Activated CD4-positive, alpha-beta T cell treated with anti-CD3 and anti-CD28 coated beads, Interleukin-2, Interleukin-4, amounts not matched to agents 100 ng/mL and 50 ng/mL, durations not matched to agents 16 hours and 8 hours (primary cell): ENCODE measurements at places on chromosomes 7 and 10.

GRCh38 chr10:99742254-99742653 lies 10.2 kb downstream of the CUTC start:
- no peak for DNase-seq

DNA sequence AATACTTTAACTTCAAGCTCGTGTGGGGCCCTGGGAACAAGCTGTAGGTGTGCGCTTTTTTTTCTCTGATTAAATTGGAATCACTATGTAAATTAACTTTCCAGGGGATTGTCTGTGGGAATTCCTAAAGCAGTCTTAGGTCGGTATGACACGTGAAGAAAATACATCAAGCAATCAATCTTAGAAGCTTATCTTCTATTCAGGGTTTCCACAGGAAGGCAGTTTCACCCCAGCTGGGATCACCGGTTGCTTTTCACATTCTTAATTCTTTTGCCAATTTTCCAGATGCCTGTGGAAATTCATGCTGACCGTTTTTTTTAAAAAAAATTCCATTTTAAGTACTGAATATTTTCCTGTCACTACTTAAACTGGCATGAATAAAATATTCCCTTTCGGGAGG lies 41.9 kb downstream of the CAMK1D start:
- no peak for DNase-seq

- no peak for DNase-seq
Observed at GRCh38 chr7:158728911-158729645, 24.5 kb upstream of the NCAPG2 start.

- no peak for DNase-seq
Observed at GRCh38 chr10:83539528-83540308, 599.6 kb upstream of the GHITM start.

DNA sequence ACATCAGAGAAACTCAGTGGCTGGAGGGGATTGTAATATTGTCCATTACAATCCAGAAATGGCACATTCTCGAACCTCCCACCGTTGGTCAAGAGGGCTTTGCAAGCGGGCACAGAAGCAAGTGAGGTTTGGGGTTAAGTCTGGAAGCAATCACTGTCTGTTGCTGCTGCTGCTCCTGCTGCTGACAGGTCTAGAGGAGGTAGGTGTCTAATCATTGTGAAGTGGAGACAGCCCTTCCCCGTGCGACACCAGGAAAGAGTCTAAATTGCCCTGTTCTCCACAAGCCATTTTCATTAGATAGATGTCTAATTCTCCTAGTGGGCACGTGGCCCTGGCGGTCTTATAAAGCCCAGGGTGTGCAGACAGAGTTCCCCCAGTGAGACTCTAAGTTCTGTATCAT lies 43.5 kb downstream of the NPS start:
- DNase-seq: no peak

DNA sequence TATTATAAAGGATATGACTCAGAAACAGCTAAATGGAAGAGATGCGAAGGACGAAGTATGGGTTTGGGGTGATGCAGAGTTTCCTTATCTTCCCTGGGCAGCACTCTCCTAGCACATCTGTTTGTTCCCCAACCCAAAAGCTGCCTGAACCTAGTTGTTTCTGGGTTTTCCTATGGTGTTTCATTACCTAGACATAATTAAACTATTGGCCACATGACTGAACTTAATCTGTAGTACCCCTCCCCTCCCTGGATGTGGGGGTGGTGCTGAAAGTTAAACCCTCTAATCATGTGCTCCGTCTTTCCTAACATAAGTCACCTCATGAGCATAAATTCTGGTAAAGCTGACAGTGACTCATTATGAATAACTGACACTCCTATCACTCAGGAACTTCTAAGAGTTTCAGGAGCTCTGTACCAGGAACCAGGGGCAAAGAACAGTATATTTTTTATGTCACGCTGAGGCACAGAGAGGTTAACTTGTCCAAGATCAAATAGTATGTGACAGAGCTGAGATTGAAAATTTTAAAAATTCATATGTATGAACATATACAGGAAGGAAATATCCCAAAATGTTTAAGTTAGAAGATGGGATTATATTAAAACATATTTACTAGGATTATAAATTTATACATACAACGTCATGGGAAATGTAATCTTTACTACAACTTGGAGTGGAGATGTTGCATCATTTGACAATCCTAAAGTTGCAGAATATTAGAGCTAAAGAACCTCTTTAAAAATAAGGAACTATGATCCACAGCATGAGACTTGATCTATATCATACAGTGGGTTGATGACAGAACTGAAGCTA lies 4.8 kb downstream of the STRIP2 start:
- peak; percentile 86 for DNase-seq

DNA sequence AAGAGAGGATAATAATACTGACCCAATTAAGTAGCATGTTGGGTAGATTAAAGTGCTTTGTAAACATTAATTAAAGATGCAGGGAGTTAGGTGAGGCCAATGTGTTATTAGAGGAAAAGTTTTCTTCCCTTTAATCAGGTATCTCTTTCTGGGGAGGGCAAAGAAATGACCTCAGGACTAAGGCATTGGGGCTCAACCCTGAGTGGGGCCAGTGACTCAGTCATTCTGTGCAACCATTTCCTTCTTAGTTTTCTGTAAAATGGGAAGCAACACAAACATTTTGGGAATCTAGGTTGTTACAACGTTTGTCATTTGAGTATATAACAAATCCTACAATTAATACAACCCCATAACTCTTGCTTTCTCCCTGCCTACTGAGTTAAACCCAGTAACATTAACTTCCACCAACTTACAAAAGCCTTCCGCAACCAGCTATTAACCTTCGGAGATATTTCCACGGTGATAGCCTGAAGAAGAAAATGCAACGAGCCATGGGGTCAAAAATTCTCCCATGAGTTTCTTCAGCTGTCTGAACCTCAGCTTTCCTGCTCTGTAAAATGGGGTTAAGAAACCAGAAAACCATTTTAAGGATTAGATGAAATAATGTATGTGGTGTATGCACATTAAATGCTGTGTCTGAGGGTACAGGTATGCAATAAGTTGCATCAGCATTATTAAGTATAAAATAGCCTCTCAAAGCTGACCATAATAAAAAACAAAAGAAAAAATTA lies 965 bp upstream of the PROSER2 start:
- DNase-seq: no peak

GRCh38 chr7:70072220-70072619 lies 473.9 kb downstream of the AUTS2 start:
- DNase-seq: no peak

GRCh38 chr10:119316002-119316358 lies 108.6 kb downstream of the GRK5 start:
- no peak for DNase-seq

DNA sequence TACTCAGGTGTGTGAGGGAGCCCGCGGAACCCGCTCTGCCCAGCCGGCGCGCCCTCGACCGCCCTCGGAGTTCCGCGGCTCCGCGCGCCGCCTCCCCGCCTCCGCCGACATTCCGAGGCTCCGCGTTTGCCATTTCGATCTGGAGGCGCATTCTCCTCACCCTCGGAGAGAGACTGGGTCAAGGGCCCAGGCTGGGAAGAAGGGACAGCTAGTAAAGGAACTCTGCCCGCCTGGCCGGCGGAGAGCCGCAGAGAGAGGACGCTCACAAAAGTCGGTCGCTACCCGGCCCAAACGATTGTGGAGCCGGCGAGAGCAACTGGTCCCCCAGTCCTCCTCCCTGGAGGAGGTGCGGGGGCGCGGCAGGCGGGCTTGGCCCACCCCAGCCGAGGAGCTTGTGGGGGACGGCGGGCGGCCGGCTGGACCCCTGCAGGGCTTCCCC lies 74.5 kb upstream of the LEP start:
- DNase-seq: no peak

GRCh38 chr7:29956487-29956836 lies 33.1 kb downstream of the SCRN1 start:
- no peak for DNase-seq

- no peak for DNase-seq
Observed at GRCh38 chr10:75223507-75223906, 12.2 kb downstream of the COMTD1 start.

- no peak for DNase-seq
Observed at GRCh38 chr10:23472181-23472580, 33.3 kb downstream of the OTUD1 start.

DNA sequence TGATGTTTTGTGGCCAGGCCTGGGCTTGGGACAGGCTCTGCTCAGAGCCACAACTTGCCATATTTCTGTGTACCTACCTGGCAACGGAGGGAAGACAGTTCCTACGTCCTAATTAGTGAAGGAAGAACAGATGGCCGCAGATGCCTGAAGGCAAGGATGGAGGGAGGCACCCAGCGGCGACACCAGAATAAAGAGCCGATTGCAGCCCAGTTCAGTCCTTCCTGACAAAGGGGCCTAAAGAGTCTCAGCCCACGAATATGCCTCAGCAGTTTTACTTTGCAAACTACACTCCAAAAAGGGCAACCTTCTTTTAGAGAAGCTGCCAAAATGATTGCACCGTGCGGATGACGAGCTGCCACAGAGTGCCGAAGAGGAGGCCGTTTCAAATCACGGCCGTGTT lies 585.8 kb downstream of the GLRX3 start:
- no peak for DNase-seq

- DNase-seq: no peak
Observed at GRCh38 chr7:2721842-2722241, 33.8 kb downstream of the AMZ1 start.

DNA sequence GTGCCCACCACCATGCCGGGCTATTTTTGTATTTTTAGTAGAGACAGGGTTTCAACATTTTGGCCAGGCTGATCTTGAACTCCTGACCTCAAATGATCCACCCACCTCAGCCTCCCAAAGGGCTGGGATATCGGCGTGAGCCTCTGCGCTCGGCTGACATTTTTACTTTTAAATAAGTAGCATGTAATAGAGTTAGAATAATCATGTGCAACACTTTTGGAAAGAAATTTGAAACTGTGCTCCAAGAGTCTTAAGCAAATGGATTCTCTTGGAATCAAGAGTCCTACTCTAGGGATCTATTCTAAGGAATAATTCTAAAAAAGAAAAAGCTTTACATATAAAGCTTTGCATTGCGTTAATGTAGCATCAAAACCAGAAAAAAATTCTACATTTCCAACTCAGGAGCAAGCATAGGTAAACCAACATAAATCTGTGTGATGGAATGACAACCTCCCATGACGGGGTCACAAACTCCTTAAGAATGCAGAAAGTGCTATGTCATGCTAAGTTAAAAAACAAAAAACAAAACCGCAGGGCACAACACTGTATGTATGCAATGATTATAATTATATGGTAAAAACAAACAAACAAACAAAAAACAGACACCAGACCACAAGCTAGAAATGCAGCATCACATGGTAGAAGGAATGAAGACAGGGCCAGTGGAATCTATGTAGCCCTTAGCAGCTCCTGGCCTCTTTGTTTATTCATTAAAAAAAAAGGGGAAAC lies 98.7 kb downstream of the RNF216 start:
- no peak for DNase-seq

DNA sequence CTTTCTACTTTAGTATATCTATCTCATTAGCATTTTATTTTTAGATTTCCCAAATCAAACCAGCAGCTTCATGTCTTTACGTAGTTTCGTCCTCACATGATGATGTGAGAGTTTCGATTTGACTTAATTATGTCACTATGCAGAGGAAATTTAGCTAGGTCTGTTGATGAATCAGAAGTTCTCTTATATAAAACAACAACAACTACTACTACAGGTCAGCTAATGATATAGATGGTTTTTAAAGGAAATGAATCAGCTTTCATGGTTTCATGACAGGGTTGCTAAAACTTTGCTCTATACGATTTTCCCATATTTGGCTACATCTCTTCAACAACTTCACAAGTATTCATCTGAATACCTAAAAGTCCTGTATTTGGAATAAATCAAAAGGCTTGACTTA lies 28.6 kb downstream of the JAZF1 start:
- DNase-seq: peak; percentile 87

DNA sequence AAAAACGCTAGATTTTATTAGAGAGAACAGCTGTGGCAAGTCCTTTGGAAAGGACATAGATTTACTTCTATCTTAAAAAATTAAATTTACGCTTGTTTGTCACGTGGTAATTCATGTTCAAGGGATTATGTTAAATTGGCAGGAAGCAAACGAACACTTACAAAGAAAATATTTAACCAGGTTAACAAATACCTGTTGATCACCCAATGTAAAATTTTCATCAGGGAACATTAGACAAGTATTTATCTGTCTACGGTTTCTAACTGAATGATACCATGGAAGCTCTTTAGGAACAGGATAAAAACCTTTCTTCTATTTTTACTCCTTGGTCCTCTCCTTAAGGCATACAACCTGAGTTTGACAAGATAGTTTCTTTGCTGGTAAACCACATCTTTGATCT lies 122.2 kb downstream of the NOC3L start:
- DNase-seq: no peak

- DNase-seq: no peak
Observed at GRCh38 chr10:47081264-47081663, 170.0 kb downstream of the PTPN20 start.

DNA sequence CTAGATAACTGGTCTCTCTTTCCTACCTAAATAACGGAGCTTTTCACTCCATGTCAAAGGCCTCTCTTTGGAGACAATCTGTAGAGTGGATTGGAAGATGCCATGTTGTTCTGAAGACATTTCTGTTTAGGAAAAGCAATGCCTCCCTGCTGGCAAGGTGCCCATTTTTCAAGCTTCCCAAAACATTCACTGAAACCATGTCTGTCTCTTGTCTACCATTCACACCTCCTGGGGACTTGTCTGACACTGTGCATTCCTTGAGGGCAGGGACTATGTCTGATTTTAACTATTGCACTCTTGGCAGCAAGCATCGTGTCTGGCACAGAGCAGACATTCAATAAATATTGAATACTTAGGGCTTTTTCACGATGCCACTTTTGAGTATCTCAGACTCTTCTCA lies 528.9 kb upstream of the NRP1 start:
- no peak for DNase-seq

- no peak for DNase-seq
Observed at GRCh38 chr10:77249901-77250459, 387.6 kb downstream of the KCNMA1 start.

DNA sequence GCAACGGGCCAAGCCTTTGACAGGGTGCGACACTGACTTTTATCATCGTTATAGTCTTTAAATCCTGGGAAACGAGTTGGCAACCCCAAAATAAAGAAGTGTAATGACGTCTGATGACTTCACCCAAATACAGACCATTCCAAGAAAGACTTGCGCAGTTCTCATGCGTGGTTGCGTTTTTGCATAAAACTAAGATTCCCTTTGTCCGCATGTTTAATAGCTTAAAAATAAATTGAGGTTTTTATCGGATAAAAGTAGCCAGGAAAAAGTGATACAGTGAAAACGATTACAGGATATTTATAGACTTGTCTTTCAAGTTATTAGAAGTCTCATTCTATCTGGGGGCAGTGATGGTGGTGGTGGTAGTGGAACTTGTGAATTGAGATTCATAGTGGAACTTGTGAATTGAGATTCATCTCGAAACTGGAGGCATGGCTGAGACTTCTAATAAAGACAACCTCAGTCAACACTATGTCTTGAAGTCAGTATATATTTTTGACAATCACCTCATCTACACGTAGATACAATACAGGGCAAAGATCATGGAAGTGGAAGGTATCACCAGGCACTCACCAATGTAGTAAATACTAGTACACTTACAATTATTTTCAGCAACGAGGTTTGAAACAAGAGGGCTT lies 1.2 kb upstream of the NAMPT start:
- DNase-seq: peak; percentile 85

GRCh38 chr7:90597563-90598253 lies 1.6 kb downstream of the CDK14 start:
- no peak for DNase-seq

GRCh38 chr10:74186678-74187077 lies 35.7 kb downstream of the ADK start:
- DNase-seq: no peak
